Activated CD8-positive, alpha-beta memory T cell treated with anti-CD3 and anti-CD28 coated beads, Interleukin-2, amount 50 U/mL, for 4 hours (primary cell): ENCODE measurements at places on chromosomes 1 and 21.

DNA sequence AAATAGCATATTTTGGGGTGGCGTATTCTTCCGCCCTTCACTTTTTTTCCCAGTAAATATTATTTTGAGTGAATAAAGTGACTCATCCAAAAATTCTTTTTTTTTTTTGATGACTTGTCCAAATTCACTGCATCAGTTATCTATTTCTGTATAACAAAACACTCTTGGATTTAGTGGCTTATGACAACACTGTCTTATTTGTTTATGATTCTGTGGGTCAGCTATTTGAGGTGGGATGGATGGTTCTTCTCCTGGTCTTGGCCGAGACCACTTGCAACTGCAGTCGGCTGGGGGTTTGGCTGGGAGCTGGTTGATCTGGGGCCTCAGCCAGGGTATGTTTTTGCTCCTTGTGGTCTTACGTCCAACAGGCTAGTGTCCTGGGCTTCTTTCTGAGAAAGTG is 39.9 kb upstream of the SRSF10 start:
- DNase-seq = no peak

DNA sequence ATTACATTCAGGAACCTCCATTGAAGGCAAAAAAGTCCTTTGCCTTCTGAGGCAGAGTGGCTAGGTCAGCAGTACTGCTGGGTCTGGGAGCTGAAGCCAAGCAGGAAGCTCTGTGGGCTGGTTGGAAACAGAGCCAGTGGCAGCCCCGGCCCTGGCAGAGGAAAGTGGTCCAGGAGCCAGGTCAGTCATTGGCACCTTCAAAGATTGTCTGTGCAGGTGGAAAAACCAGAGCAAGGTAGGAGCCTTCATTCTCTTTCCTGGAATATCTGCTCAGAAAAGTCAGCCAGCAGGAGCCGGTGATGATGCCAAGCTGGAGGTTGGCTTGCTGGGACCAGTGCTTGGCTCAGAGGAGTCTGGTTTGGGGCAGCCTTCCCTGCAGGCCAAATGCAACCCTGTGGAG is 12.5 kb upstream of the DISP3 start:
- no peak for DNase-seq

- no peak for DNase-seq
Measured at GRCh38 chr1:16294219-16295212, 57.5 kb upstream of the CPLANE2 start.

GRCh38 chr1:158771950-158772866 is at the start of gene OR6N1:
OR6N1 (minus strand) TSS chr1:158772195; CDS start chr1:158766682, 5,513 bp downstream.
- no peak for DNase-seq

DNA sequence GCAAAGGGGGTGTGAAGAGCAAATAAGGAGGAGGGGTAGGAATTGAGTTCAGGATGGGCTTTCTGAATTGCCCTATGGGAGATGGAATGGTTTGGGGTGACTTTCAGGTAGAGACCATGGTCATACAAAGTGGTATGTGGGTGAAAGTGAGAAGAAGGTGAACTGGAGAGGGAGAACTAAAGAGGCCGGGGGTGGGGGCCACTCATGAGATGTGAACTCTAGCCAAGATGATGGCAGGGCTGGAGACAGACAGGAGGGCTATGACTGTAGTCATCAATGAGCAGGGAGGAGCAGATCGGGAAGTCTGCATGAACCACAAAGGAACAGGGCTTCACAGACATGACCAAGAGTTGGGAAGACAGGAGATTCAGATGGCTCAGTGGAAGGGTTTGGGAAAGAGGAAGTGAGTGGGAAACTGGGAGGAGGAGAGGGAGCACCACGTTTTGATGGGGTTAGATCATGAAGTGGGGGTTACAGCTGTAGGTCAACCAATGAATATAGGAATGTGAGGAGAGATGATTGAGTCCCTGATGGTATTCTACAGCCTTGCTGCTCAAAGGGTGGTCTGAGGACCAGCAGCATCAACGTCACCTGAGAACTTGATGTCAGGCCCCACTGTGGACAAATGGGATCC is 20.7 kb upstream of the LRRC8D start:
- no peak for DNase-seq

DNA sequence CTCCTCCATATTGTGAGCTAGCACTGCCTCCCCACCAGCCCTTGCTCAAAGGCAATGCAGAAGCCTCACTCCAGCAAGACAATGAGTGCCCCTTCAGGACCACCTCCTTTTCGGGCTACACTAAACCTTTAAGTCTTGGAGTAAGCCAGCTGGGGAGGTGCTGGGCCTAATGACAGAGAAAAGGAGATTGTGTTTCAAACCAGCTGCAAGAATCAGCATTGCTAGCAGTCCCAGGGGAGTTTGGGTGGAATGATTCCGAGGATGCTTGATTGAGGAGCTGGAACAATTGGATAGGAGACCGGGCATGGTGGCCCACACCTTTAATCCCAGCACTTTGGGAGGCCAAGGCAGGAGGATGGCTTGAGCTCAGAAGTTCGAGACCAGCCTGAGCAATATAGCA is 54.1 kb upstream of the GPR37L1 start:
- DNase-seq = no peak

DNA sequence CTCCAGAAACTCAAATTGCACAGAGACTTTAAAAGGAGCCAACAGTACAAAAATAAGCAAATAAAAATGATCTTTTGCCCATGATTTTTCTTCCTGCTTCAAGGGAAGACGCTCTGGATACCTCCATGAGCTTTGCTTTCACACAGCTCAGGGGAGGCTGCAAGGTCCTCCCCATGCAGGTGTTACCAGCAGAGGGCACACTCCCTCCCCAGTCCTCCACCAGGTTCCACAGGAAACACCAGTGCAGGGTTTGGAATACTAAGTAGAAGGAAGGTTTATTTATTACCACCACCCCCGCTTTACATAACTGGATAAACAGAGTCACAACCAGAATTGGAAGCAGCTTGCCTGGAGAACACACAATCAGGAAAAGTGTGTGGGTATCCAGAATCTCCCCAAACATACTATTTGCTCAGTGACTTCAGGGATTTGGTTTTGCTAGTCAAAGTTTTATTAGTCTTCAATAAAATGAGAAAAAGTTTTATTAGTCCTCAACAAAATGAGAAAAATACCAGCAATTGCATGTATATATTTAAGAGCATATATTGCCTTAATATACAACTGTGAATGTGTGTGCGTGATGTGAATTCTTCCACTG is 37.3 kb downstream of the HSD3B1 start:
- no peak for DNase-seq

- no peak for DNase-seq
Measured at GRCh38 chr21:46557919-46558392, 46.9 kb downstream of the S100B start.

DNA sequence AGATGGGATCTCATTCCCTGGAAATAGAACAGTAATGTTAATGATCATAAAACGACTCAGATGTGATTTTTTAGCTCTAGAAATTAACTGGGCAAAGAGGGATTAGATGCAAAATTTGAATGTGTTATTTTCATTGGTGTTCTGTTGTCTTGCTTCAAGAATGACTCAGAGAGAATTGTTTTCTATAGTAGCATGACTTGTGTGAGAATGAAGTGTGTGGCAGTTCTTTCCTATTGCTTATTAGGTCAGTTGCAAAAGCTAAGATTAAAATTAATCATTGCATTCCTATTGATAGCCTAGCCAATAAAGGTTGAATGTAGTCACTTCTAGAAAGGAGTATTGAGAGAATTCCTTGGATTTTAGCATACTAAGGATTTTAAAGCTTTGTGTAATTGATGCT is 22.9 kb downstream of the SPEN start:
- DNase-seq = no peak

- no peak for DNase-seq
Measured at GRCh38 chr1:89171067-89171438, 4.8 kb downstream of the GBP7 start.

- no peak for DNase-seq
Measured at GRCh38 chr1:28156821-28157220, 19.7 kb downstream of the PTAFR start.

DNA sequence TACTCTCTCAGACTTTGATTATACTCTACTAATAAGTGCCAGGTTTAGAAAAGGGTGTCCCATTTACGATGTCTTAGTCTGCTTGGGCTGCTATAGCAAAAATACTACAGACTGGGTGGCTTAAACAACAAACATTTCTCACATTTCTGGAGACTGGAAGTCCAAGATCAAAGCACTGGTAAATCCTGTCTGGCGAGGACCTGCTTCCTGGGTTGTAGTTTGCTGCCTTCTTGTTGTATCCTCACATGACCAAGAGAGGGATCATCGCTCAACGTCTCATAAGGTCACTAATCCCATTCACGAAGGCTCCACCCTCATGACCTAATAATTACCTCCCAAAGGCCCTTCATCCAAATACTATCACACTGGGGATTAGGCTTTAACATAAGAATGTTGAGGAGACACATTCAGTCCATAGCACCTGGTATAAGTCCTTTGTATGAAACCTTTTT is 12.0 kb downstream of the PRDX6 start:
- no peak for DNase-seq

GRCh38 chr1:217506878-217507277 is 124.0 kb downstream of the GPATCH2 start:
- no peak for DNase-seq

DNA sequence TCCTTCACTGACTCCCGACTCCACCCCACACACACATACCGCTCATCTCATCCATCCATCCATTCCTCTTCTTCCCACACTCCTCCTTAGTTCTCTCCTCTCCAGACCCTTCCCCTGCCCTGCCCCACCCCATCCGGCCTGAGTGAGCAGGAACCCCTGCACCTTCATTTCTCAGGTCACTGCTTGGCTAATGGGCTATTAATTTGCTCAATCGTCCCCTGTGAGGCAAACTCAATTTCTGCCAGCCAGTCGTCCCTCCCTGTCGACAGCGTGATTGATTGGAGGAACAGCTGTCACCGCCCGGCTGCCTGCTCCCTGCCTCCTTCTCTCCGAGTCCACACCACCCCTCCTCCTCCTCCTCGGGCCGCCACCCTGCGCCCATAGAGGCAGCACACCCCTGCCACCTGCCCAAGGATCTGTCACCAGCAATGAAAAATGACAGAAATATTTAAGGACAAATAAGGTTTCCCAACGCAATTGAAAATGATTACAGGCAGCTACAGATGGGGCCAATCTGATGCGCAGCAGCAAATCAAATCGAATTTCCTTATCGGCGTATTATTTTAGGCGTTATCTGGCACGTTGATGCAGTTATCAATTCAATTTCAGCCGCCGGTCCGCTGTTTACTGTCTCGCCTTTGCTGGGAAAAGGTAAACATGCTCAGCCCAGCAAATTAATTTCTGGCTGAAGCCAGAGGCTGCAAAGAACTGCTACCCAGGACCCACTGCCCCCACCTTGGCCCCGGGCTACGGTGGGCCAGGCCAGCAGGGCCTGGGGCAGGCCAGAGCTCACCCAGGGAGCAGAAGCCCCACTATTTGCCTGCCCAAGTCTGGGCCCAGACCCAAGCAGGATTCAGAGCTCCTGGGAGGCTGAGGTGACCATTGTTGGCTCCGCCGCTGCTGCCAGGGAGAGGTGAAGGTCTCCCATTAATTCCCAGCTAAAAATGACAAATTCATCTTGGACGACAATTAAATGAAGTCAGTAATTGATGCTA is 71.3 kb downstream of the TMEM53 start:
- no peak for DNase-seq

DNA sequence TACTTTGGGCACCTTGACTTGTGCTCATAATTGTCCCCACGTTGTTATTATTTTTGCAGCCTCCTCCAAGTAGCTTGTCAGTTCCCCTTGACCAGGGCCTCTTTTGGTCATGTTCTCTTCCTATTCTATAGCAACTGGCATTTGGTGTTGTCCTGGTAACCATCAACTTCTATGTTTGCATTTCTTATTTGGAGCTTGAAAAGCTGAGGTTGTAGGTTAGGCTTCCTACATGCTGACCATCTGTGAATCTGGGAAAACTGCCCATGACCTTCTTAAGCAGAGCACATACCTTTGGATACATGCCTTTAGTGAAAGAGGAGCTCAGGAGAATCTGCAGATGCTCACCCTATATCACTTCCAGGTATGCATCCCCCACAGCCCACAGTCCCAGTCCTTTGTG is 160.8 kb downstream of the HHAT start:
- DNase-seq = no peak

DNA sequence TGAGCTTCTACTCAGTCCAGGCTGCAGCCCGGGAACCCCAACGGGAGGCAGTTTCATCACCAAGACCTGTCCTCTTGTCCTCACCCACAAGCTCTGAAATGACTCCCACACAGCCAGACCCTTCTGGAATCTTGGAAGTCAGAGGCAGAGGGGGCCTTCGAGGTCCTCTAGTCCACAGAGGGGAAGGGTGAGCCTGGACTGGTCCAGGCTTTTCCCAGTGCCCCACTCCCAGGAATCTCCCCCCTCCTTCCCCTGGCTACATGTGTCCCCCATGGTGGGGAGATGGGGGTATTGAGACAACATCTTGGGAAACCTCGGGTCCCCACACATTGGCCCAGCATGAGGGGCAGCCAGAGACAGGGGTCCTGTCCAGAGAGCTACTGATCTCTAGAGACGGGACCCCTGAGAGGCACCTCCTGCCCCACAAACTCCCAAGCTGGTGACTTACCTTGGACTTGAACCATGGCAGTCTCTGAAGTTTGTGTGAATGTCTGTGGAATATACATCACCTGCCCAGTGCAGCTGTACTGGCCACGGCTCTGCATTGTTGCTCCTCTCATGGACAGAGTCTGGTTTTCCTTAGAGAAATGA is 19.4 kb upstream of the SLAMF9 start:
- no peak for DNase-seq

DNA sequence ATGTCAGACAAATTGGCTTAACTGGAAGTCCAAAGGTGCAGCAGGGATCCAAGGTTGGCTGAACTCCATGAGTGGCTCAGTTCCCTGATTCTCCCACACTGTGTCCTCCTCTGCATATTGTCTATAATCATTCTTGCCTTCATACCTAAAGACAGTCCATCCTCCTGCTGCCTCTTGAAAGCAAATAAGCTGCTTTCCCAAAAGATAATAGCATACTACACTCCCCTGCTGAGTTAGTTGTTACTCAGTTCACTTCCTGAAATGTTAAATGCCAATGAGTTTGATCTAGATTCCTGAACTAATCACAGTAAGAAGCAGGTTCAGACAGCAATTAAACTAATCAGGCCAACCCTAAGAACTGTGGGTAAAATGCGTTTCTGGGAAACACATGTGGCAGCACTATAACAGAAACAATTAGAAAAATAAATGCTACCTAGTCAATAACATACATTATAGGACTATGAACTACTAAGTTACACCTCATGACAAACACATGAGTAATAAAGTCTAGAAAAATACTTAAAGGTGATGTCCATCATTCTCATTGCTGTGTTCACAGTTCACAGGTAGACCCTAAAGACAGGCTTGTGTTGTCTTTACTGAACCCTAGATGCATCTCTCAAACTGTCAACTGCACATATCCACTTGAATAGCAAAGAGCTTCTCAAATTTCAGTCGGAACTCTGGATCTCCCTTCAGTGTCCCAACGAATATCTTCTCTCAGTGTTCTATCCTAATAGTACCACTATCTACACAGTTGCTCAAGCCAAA is 50.8 kb upstream of the BOLA1 start:
- no peak for DNase-seq

DNA sequence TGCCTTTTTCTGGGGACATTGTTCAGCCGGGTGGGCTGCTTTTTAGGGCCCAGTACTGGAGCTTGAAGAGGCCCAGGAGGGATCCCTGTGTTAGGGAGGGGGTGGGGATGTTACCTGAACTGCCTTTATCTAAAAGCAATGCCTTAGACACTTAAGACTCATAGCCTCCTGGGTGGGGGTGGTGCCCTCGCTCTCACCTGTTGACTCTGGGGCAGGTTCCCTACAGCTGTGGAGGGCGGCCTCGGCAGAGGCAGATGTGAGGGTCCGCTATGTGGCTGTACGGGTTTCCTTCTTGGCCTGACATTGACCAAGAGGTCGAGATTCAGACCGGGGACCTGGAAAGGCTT is 716 bp downstream of the INAVA start:
- no peak for DNase-seq

GRCh38 chr1:84859866-84860265 is 33.1 kb downstream of the LPAR3 start:
- DNase-seq = no peak
